ENCODE measurements at places on chromosomes 1 and 21.

- no peak for DNase-seq
These were observed 23.3 kb upstream of the HRNR start for GRCh38 chr1:152247316-152247715.

DNA sequence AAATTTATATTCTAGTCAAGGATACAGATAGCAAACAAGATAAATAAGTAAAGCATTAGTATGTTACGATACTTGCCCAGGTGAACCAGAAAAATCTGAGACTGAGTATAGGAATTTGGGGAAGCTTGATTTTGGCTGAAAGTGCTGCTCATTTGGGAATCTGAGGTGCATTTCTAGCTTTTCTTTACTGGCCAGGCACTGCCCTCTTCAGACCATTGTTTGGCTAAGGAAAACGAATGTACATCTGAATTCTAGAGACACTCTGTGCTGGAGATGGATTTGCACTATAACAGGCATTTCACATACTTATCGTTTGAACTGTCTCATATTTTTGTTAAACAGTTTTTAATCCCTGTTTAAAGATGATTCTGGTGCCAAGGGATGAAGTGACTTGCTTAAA lies 23.4 kb downstream of the ARID1A start:
- no peak for DNase-seq

GRCh38 chr1:206608108-206608698 lies 4.1 kb downstream of the EIF2D start:
- DNase-seq = peak; percentile 11

DNA sequence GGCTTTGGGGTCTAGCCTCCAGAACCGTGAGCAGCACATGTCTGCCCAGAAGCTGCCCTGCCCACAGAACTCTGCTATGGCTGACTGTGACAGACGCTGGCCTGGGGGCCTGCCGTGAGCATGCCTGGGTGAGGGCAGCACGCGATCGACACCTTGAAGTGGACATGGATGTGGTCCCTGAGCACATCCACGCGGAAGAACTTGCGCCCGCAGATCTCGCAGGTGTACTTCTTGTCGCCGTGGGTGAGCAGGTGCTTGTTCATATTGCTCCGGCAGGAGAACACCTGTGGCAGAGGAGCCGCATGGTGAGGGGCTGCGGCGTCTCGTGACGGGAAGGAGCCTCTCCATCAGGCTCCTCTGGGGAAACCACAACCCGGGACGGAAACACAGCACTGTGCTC lies 56.0 kb downstream of the PRDM15 start:
- DNase-seq = no peak

Data from CD14-positive monocyte (primary cell).